RWPE2 (cell line): ENCODE measurements at places on chromosomes 1 and 21.

DNA sequence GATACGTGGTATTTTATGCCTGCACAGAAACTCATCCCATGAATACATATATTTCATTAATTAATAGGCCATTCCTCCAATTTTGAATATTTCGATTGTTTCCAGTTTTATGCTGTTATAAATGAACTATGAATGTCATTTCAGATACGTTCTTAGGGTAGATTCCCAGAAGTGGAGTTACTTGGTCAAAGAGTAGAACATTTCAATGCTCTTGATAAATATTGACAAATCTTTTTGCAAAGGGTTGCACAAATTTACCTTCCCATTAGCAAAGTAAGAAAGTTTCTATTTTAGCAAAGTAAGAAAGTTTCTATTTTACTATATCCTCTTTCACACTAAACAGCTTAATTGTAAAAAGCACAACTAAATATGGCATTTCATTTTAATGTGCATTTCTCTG, 48.9 kb downstream of the KCNT2 start:
- H3K4me1 ChIP-seq, result peaks cover 6% of the 10 kb centered on the region
- no peak overlapping the region for H3K27ac ChIP-seq
- no peaks in the 10 kb centered on the region for H3K27me3 ChIP-seq

GRCh38 chr1:23867542-23867894, 572 bp downstream of the FUCA1 start:
- DNase-seq, result no peak
- peaks cover 25% of the 10 kb centered on the region for H3K36me3 ChIP-seq
- peak overlapping the region; percentile 54 for H3K4me3 ChIP-seq

DNA sequence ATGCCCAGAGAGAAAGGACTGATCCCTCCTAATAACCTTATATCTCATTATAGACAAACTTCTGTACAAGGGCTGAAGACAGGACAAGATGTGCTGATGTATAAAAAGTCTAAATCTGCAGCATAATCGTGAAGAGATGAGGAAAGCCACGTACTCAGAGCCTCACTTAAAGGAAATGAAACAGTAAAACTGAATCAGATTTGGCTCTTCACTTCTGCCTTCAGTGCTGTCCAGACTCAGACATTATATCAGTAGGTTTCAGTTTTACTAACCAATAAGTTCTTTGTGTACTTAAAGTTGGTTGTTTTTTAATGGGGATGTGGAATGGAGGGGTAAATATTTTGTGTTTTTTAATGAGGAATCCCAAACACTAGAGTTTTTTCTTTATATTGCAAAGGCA, 45.3 kb upstream of the RGS1 start:
- H3K27ac ChIP-seq, result peak overlapping the region; percentile 24
- H3K4me3 ChIP-seq, result no peak overlapping the region
- H3K27me3 ChIP-seq, result no peaks in the 10 kb centered on the region
- H3K4me1 ChIP-seq, result peaks cover 8% of the 10 kb centered on the region

- H3K27ac ChIP-seq, result no peak overlapping the region
- H3K36me3 ChIP-seq, result no peaks in the 10 kb centered on the region
- no peak for DNase-seq
- H3K4me1 ChIP-seq, result peaks cover 8% of the 10 kb centered on the region
Measured at GRCh38 chr1:184891440-184891839, 82.9 kb downstream of the NIBAN1 start.

DNA sequence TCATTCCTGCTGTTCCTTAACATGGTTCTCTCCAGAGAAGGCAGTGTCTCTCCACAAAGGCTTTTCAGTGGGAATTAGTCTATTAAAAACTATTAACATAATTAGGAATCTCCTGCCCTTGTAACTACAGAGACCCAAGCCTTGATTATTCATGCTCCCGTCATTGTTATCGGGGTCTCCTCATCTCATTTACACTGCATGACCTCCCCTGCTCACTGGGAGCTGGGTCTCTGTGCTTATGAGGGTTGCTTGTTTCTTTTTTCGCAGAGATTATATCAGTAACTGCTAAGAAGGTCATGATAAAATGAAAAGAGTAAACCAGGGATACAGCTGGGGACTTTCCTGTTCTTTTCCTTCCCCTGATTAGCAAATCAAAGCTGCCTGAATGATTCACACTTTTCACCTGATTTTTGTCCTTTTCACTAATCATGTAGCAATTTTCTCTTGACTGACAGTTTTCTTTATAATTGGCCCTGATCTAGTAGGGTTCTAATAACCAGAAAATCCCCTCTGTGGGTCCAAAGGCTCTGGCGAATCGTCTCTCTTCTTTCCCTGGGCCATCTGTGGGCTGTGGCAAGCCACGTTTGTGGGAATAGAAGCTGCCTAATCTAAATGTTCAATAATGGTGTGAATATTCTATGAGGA, 116.5 kb upstream of the BARHL2 start:
- H3K27me3 ChIP-seq, result peaks cover 92% of the 10 kb centered on the region
- H3K4me3 ChIP-seq, result no peak overlapping the region
- DNase-seq, result no peak
- H3K4me1 ChIP-seq, result no peaks in the 10 kb centered on the region
- no peak overlapping the region for H3K27ac ChIP-seq

GRCh38 chr1:78787544-78787943, 137.9 kb downstream of the IFI44 start:
- no peaks in the 10 kb centered on the region for H3K36me3 ChIP-seq
- H3K4me3 ChIP-seq, result no peak overlapping the region
- H3K27me3 ChIP-seq, result peaks cover 2% of the 10 kb centered on the region

DNA sequence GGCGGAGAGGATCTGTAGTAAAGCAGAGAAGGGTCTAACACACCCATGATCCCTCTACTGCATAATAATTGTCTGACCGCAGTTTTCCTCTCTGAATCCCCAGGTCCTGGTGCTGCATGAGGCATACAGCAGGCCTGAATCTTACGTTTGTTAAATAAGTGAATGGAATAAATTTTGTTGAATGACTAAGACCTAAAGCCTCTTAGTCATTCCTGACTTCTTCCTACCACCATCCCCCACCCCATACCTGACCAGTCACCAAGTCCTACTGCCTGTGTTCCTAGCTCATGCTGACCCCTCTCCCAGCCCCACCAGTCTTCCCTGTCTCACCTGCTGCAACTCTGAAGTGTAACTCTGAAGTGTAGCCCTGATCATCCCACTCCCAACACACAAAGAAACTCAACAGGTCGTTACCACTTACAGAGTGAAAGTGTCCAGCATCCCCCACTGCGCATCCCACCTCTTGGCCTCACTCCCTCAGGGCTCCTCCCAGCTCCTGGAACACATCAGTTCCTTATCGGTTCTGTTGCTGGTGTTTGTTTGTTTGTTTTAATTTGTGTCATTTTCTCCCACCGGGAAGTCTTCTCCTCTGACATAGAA, 9.7 kb downstream of the GJA5 start:
- DNase-seq, result no peak
- no peak overlapping the region for H3K4me3 ChIP-seq
- no peaks in the 10 kb centered on the region for H3K27me3 ChIP-seq
- peaks cover 8% of the 10 kb centered on the region for H3K4me1 ChIP-seq
- no peak overlapping the region for H3K27ac ChIP-seq

DNA sequence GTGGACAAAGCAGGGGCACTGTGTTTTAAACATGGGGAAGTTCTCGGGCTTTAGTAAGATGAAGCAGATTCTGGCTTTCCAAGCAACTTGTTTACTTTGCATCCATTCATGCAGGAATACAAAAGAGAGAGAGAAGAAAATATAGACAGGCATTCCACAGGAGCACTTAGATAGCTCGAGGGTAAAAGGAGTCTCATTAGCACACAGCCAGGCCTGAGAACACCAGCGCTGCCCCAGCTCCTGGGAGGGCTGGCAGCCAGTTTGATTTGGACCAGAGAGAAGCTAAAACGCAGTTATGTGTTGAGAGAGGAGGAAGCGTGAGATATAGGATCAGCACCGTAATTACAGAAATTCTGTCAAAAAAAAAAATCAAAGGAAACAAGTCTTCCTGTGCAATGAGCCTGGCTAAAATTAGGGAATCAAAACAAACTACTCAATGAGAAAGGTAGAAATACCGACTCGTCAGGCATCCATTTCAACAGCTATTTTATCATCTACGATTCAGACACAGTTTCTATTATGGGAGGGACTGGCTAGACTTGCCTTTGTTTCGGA, 68.2 kb downstream of the CLSTN1 start:
- no peak overlapping the region for H3K4me3 ChIP-seq
- peak overlapping the region; percentile 23 for H3K27ac ChIP-seq
- H3K27me3 ChIP-seq, result no peaks in the 10 kb centered on the region
- H3K36me3 ChIP-seq, result peaks cover 48% of the 10 kb centered on the region
- no peak for DNase-seq
- H3K4me1 ChIP-seq, result peaks cover 19% of the 10 kb centered on the region

DNA sequence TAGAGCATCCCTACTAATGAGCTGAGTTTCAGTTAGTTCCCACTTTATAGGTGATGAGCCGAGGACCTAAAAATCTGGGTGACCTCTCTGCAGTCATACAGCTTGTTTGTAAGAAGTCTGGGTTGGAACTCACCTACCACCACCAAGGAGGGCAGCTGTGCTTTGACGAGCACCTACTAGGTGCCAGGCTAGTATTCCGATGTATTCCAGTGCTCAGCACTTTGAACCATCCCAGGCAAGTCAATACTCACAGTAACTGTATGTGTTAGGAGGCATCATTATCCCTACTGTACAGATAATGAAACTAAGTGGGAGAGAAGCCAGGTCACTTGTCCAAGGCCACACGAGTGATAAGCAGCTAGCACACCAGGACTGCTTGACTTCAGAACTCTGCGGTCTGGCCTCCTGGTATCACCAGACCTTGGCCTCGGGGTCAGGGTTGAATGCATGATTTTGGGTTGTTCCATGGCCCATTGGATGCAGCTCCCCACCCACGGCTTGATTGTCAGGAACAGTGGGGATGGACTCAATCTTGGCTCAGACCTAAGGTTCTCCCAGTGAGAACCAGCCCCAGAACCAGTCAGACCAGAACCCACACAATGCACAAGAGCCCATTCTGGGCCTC, 20.7 kb downstream of the ECE1 start:
- no peaks in the 10 kb centered on the region for H3K4me1 ChIP-seq
- H3K4me3 ChIP-seq, result no peak overlapping the region
- H3K27ac ChIP-seq, result no peak overlapping the region

- no peaks in the 10 kb centered on the region for H3K27me3 ChIP-seq
- no peaks in the 10 kb centered on the region for H3K4me1 ChIP-seq
- H3K36me3 ChIP-seq, result no peaks in the 10 kb centered on the region
- DNase-seq, result no peak
- H3K27ac ChIP-seq, result no peak overlapping the region
Measured at GRCh38 chr21:43849532-43850299, 15.3 kb upstream of the AGPAT3 start.

- H3K27ac ChIP-seq, result no peak overlapping the region
- H3K27me3 ChIP-seq, result no peaks in the 10 kb centered on the region
- no peaks in the 10 kb centered on the region for H3K4me1 ChIP-seq
- no peak for DNase-seq
- H3K36me3 ChIP-seq, result no peaks in the 10 kb centered on the region
- no peak overlapping the region for H3K4me3 ChIP-seq
Measured at GRCh38 chr1:212981025-212981495, 30.7 kb downstream of the VASH2 start.

DNA sequence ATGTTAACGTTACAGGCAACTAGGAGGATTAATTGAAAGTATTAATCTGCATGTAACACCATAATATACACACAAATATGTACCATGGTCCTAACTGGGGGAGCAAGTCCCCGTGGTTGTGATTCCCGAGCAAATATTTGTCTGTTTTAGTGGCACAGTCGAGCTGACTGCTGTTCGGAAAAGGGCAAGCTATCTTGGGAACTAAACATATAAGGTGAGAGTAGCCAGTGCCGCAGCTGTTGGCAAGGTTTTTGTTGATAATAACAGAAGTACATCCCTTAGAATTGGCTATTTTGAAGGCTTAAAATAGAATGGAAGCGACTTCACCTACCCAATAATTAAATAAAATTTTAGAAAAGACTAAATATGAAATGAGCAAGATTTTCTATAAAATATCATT, 45.5 kb downstream of the UCHL5 start:
- no peaks in the 10 kb centered on the region for H3K4me1 ChIP-seq
- peaks cover 37% of the 10 kb centered on the region for H3K36me3 ChIP-seq
- H3K27ac ChIP-seq, result no peak overlapping the region
- DNase-seq, result no peak

DNA sequence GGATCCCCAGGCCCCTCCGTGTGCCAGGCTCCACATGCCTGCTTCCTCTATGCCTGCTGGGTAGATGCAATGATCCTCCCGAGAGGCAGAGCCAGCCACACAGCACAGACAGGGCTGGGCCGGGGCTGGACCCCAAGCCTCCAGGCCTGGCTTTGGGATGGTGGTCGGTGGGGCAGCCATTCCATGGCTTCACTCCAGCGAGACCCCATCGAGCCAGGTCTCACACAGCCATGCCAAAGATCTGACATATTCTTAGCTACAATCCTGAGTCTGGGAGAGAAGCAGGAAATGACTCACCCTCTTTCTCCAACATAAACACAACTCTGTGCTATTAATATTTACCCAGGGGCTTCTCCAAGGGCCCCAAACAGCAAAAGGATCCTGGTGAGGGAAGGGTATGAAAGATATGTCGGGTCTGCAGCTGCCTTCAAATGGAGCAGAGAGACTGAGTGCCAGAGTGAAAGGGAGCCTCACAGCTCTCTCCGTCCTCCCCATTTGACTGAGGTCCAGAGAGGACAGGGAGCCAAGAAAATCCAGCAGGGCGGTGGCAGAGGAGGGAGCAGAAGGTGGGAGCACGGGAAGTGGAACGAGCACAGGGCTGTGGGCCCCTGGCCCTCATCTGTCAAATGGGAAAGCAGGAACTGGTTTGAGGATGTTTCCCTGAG, 639.5 kb downstream of the MATN1 start:
- H3K4me3 ChIP-seq, result no peak overlapping the region
- peak overlapping the region; percentile 38 for H3K27ac ChIP-seq
- H3K27me3 ChIP-seq, result no peaks in the 10 kb centered on the region
- no peak for DNase-seq

GRCh38 chr1:228511546-228512445, 24.6 kb downstream of the RNF187 start:
- no peaks in the 10 kb centered on the region for H3K36me3 ChIP-seq
- H3K27me3 ChIP-seq, result no peaks in the 10 kb centered on the region
- H3K27ac ChIP-seq, result no peak overlapping the region

DNA sequence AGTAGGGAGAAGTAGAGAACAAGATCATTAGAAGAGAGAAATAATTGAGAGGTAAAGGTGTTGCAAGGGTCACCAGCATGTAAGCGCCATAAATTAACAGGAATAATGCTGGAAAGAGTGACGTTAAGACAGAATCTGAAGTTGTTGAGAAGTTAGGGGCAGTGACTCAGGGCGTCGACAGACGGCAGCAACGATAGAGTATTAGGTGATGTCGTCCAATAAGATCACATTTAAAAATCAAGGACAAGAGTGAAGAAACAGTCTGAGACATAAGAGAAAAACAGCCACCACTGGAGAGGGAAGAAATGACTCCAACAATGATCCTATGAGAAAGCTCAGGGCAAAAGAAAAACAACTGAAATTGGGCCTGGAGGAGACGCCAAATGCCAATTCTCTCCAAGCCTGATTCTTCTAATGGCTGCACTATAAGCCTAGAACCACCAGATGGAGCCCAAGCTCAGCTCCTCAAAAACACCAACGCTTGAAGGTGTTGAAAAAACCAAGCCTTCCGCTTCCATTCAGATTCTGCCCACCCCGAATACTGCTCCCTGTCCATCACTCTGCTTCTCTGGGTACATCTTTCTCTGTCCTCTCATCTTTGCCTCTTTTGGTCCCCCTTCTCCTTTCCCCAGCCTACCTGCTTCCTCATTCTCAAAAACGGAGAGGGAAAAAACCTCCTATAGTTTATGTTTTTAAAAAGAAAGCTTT, 70.0 kb downstream of the LUZP1 start:
- peak overlapping the region; percentile 96 for H3K27ac ChIP-seq
- H3K36me3 ChIP-seq, result peaks cover 47% of the 10 kb centered on the region
- no peaks in the 10 kb centered on the region for H3K27me3 ChIP-seq
- H3K4me1 ChIP-seq, result peaks cover 48% of the 10 kb centered on the region
- DNase-seq, result no peak
- H3K4me3 ChIP-seq, result no peak overlapping the region

GRCh38 chr1:107195476-107195875, 54.6 kb downstream of the NTNG1 start:
- H3K36me3 ChIP-seq, result no peaks in the 10 kb centered on the region
- no peak overlapping the region for H3K4me3 ChIP-seq
- DNase-seq, result no peak
- H3K27me3 ChIP-seq, result no peaks in the 10 kb centered on the region
